ENCODE measurements at places on chromosomes 7 and 10.

DNA sequence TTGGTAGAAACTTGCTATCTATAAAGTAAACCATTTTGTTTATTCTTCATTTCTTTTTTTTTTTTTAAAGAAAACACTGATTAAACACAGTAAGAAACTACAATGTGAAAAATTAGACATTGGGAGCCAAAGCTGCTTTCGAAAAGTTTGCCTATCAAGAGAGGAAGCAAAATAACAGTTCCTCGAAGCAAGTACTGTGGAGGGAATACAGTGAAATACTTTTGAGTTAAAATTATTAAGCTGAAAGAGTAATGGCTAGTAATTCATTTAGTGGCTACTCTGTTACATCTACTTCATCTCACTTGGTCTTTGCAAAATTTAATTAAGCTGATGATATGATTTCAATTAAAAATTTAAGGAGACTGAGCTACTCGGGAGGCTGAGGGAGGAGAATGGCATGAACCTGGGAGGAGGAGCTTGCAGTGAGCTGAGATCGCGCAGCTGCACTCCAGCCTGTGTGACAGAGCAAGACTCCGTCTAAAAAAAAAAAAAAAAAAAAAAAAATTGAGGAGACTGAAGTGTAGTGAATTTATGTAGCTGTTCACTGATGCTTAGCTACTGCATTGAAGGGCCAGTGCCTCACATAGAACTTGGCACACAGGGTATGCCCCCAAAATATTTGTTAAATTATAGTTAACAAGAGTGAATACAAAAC is 982.1 kb upstream of the MBL2 start:
- DNase-seq: no peak

DNA sequence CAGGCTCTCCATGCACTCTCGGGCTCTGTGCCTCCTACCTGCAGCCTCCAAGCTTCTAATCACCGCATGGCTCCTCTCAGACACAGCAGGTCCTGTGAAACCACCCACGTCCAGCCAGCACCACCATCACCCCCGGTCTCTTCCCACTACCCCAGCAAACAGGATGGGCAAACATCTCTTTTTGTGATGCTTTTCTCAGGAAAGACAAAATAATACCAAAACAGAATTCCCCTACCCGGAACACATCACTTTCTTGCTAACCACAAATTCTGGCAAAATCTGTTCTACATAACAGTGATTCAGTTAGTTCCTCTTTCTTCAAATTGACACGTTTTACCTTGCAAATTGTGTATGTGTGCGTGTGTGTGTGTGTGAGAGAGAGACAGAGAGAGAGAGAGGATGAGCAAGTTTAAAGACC is 6.5 kb downstream of the SNX8 start:
- no peak for DNase-seq

GRCh38 chr10:6002809-6003510 is 25.6 kb upstream of the IL15RA start:
- DNase-seq: no peak

GRCh38 chr10:77548671-77549070 is 88.9 kb downstream of the KCNMA1 start:
- no peak for DNase-seq

DNA sequence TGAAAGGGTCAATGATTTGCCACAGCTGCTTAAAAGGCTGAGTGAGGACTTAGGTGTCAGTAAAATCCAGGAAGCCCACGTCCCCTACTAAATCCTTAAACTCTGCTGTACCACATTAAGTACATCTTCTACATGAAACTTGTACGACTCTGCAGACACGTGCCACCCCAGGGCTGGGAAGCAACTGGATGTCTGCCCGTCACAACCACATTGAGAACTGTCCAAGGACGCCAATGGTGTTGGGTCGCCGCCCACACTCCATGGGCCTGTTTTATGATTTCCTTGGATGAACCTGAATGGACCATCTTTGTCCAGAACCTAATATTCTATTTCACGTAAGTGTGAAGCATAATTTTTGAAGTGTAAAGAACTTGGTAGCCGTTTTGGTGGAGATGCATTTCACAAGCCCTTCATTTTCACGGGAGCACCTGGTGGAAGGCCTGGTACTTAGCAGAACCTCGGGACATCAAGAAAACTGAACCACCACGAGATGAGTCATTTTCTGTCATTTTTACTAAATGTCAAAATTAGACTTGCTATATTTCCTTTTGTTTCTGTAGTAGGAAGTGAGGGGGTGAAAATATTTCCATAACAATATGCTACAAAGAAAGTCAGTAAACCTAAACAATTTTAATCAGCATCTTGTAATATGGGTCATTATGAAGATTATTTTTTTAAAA is 134.9 kb downstream of the SFMBT2 start:
- DNase-seq: no peak

DNA sequence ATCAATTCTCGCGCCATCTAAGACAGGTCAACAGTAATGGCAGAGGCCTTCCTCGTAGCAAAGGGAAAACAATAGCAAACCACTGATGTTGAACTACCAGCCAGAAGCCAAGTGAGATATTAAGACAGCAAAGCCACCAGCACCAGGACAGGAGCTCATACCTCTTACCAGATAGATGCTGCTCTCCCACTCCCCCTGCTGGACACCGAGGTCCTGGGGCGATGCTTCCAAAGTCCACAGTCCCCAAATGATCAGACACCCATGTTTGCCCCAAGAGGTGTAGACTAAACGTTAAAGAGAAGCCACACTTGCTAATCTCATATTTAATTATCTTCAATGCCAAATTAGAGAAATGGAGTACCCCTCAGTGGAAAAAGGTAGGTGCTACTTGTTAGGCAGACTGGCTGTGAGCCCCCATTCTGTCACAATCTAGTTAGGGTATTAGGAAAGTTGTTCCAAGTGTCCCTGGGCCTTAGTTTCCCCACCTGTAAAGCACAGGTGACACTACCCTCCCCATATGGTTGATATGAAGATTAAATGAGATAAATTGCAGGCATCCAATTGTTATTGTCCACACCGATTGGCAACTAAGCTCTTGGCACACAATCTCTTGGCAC is 39.9 kb downstream of the TOMM7 start:
- DNase-seq: no peak

- no peak for DNase-seq
These were observed 148.5 kb upstream of the PITRM1 start for GRCh38 chr10:3321123-3321522.

GRCh38 chr10:21989453-21990154 is 13.9 kb downstream of the DNAJC1 start:
- DNase-seq: no peak

DNA sequence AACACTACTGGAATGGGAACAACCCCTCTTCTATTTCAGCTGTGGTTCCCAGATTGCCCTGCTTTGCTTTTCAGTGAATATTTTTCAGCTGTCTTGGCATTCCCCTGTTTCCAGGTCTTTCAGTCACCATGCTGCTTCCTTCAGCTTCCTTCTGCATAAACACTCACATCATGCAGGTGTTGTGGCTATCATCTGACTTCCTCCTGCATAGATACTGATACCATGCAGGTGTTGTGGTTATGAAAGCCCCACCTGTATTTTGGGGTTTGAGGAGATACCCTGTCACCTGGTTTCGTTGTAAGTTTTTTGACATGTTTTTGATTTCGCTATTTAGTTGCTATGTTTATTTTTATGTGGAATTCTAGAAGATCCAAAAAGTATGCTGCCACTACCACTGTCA is 71.5 kb downstream of the SLC35B4 start:
- DNase-seq: no peak

DNA sequence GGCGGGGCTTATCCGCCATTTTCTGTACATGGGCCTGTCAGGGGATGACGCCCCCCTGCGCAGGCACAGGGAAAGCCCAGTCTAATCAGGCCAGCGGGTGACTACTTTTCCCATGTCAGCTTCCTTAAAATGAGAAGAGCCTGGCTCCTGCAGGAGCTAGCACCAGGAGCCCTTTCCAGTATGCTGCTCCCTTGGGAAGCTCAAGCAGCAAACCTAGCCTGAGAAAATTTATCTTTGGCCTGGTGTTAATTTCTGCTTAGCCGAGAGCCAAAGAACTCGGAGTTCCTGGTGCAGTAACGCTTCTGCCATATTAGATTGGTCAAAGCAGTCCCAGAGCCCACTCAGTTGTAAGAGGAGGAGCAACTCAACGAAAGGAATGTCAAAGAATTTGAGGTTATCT is 239.0 kb upstream of the PHYHIPL start:
- no peak for DNase-seq

DNA sequence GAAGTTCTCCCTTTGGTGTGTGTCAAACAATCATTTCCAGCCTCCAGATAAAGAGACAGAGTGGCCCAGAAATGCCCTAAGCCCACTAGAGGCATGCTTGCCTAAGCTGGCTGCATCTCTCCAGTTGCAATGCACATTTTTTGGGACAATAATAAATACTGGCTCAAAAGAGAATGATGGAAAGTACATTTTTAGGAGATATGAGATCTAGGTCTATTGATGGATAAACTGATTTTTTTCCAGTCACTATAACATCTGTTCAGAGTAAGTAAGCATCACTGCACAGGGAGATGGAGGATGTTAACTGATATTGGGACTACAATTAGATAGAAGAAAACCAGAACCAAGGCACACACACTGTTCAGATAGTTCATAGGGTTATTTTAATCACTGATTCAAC is 553.0 kb downstream of the GRM8 start:
- DNase-seq: no peak

DNA sequence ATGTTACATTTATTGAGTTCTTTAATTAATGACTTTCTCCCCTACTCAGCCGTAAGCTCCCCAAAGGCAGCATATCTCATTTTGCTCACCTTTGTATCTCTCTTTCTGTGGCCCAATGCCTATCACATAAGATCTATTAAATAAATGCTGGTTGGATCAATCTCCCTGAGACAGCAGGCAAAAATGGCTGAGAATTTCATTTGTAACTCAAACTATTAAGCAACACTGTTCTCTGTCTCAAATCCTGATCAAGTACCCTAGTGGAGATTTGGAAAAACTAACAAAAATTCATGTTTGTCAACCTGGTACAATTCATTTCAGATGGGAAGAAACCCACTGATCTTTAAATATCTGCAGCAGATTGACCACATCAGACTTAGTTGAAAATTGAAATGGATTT is 127.4 kb downstream of the ZFAND4 start:
- no peak for DNase-seq

DNA sequence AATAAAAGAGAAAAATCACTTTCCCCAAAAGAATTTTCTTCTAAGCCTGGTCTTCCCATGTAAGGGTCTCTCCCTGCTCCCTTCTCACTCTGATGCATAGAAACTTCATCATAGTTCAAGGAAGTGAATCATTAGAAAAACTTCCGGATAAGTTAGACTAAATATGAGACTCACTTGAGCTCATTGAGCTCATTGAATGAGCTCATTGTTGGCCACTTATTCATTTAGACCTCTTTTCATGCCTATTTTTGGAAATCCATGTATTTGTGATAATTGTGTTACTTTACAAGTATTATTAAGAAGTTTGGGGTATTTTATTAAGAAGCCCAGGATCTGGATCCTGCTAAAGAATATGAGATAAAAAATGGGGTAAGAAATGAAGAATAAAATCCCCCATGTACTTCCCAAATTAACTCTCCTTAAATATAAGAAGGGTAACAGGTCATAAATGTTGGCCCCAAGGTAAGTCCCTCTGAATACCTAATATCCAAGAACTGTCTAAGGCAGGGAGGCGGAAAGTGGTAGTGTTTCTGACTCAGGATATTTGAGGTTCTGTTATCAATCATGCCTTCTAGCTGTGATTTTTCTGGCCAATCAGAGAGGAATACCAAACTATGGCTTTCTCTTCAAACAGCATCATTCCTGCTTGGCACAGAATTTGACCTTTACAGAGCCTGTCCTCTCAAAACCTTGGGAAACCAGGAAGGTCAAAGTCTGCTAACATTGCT is 236.5 kb upstream of the PTN start:
- peak; percentile 50 for DNase-seq

DNA sequence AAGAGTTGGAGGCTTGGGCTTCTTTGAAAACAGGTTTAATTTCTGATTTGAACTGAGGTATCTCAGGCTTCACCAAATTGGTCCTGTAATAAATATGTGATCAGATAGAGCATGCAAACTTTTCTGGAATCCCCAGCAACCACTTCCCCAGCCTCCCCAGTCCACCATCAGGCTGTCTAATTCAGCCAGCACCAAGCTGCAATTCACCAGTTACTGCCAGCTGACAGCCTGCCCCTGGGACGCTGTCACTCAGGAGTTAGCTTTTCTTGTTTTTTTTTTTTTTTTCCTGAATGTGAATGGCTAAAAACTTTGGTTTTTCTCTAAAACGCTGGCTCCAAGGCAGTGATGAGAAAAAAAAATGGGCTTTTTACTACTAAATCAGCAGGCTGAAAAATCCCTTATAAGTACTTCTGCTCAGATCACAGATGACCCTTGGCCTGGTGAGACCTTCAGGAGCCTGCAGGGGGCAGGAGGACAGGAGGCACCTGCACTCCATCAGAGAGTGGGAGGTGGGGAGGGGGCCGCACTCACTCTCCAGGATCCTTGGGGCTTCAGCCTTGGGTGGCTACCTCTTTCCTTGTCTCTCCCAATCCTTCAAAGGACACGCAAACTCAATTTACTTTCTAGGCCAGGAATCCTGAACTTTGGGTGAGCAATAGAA is 349.4 kb downstream of the GATA3 start:
- DNase-seq: no peak

DNA sequence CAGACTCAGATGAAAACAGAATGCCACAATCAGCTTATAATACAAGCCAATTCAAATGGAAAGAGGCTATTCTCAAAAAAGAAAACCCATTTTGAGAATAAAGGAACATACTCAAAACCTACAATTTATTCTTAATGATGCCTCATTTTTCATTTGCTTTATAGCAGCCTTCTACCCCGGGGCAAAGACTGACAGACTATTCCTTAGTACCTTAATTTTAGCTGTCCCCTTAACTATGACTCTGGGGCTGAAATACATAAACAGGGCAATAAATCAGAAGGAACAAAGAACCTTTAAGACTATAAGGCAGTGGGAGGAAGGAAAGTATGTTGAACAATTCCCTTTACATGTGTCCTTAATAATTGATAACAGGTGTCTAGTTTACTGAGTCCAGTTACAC is 76.8 kb downstream of the TMEM106B start:
- no peak for DNase-seq

DNA sequence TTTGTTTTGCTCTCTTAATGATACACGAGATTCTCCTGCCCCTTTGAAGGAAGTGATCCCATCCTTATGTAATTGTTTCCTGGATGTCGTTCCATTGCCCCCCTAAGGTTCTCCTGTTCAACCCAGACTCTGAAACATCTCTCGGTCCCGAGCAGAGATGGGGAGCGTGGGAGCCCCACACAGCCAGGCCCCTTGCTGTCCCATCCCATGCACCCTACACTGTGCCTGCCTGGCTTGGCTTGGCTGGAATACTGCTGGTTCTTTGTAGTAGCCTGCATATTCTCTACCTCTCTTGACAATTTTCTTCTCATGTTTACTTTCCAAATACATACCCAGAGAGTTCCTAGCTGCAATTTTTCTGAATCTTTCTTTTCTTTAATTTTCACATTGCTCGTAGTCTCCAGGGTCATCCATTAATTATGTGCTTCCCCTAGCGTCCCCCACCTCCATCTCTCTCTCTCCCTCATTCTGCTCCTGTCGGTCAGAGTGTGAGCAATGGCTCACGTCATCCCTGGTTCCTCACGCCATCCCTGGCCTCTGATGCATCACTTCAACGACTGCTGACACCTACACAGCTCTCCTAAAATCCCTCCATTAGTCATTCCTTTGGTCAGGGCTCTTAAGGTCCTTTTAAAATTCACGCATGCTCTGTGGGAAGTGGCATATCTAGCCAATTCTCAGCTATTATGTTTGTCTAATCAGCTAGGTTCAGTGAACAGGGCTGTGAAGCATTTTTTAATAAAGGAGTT is 32.5 kb upstream of the GPR158 start:
- no peak for DNase-seq

GRCh38 chr7:108368466-108368865 is 87.8 kb downstream of the NRCAM start:
- no peak for DNase-seq

Data from amniotic stem cell (primary cell).